Stimulated activated CD8-positive, alpha-beta memory T cell treated with anti-CD3 and anti-CD28 coated beads, Interleukin-15, amount 100 ng/mL, for 48 hours (primary cell): ENCODE measurements at places on chromosomes 11 and 22.

DNA sequence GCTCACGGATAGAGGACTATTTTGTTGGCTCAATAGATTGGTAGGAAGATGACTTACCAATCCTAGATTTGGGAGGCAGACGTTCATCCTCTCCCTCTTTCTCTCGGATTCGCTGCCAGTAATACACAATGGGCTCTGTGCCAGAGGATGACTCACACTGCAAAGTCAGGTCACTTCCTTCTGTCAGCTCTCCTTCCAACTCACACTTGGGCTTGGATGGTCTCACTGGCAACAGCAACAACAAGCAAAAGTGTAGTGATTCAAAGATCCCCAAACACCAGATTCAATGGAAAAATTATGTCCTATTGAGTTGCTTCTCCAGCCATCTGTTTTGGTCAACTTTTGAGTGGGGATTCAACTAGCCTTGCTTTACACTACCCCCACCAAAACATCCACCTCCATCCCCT is 21.7 kb upstream of the HSPA8 start:
- DNase-seq = no peak

DNA sequence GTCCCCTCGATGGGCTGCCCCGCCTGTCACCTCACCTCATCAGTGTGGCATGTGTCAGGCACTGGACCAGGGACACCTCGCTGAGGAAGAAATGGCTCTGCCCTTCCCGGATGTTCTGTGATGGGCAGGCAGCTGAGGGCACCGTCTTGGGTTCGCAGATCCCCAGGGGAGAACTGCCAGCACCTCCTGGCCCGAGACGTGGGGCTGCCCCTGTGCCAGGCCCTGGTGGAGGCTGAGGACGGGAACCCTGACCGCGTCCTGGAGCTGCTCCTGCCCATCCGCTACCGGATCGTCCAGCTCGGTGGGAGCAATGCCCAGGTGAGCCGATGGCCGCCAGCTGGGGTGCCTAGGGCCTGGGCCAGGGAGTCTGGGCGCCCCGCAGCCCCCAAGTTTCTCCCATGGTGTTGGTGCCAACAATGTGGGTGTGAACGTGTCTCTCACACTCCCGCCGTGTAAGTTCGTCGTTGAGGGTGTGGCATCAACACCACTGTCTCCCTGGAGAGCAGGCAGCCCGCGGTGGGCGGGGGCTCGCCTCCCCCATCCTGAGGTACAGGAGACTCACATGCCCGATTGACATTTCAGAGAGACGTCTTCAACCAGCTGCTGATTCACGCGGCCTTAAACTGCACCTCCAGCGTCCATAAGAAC is 7.3 kb upstream of the GTSE1 start:
- no peak for DNase-seq

DNA sequence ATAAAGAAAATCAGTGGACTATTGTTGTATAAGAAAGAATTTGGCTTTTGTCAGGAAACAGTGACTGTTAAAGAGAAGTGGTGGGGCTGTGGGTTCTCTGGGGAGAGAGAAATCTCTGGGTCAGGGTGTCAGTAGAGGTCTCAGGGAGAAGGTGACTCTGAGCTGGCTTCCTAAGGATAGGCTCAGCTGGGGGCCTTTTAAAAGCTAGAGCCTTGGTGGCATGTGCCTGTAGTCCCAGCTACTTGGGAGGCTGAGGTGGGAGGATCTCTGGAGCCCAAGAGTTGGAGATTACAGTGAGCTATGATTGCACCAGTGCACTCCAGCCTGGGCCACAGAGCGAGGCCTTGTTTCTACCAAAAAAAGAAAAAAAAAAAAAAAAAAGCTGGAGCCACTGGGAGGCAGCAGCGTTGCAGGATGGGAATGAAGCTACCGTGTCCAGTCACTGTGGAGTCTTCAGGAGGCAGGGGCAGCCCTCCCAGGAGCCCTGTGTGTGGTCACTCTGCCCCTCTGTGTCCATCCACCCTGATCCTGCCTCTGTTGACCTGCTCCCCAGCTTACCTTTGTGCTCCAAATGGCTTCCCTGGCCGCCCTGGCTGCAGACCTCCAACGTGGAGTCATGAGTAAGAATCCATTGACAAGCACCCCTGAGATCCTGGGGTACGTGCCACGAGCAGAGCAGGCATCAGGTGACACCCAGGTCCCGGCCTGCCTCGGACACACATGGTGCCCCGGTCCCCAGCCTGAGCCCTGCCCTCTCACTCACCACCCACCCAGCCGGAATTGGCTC is 5.4 kb upstream of the MIF start:
- DNase-seq = no peak

DNA sequence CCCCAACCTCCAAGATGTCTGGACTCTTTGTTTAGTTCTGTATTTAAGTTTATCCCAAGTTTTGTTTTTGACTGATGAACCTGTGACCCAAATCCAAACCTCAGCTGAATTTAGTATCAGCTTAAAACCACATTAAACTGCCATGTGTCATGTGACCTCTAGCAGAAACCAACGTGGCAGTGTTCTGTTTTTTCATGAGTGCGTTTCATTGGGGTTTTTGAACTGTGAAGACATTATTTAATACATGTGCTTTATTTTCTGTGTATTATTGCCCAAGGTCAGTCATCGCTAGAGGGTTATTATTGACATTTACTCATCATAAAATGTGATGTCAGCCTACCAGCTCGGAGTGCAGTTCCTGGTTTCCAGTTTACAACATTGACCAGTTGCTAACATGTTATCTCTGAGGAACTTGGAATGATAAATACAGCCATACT is 1.8 kb downstream of the TLCD5 start:
- DNase-seq = no peak

- DNase-seq = no peak
Observed at GRCh38 chr11:79296141-79296540, 144.7 kb downstream of the TENM4 start.

- DNase-seq = no peak
Observed at GRCh38 chr11:126904520-126904919, 96.0 kb downstream of the KIRREL3 start.

GRCh38 chr11:123191939-123192338 is 3.1 kb downstream of the CLMP start:
- DNase-seq = no peak

DNA sequence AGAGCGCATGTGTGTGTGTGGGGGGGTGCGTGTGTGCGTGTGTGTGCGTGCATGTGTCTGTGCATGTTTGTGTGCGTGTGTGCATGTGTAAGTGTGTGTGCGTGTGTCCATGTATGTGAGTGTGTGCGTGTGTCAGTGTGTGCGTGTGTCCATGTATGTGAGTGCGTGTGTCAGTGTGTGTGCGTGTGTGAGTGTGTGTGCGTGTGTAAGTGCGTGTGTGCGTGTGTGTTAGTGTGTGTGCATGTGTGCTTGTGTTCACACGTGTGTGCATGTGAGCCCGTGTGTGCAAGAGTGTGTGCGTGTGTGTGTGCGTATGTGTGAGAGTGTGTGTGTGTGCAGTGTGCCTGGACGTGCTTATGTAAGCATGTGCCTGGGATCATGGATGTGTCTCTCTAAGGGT is 14.7 kb upstream of the APOL6 start:
- DNase-seq = no peak

DNA sequence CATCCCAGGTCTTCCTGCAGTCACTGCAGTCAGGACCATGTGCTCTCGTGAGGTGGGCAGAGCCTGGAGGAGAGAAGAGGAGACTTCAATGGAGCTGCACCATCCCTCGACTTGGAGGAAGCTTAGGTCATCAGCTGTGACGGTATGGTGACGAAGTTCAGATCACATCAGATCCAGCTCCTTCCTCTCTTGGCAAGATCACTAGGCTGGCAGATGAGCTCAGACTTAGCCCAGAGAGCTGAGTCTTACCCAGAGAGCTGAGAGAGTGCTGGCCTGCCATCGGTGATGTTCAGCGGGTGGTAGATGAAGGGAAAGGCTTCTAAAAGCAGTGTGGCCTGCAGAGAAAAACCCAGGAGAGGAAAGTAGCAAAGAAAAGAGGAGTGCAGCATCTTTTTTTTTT is 1.8 kb upstream of the SLC15A3 start:
- DNase-seq = no peak

DNA sequence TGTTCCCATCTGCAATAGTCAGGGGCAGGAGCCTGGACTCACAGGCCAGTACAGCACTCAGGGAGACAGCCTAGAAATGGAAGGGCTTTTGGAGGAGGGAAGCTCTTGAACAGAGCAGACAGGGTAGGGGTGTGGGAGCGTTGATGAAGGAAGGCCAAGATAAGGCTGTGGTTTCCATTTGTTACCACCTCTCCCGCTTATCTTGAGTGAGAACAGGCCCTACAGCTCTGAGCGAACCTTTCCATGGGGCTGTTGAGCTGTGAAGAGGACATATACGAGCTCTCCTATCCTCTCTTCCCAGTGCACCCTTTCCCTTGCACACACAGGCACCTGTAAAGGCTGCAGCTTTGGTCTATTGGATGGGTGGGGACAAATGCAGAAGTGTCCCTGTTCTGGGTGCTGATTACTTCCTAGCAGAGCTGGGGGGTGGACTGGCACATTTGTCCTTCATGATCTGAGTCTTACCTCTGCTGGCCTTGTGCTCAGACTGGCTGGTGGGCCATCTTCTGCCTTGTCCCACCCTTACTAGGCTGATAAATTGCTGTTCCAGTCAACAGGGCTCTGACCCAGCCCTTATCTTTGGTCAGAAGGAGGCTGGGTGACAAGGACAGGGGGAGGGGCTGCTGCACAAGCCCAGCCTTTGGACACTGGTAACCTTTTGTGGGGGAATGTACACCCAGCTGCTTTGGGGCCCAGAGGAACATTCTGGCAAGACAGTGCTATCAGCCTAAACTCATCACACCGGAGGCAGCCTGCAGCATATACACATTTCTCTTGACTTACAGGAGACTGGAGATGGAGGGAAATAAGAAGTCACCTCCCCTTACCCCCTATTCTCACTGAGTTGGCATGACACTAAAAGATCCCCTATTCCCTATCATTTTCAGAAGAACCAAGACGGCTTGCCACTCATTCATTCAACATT is 80.1 kb upstream of the NNMT start:
- no peak for DNase-seq

GRCh38 chr22:42320443-42321416 is 50.3 kb upstream of the TCF20 start:
- no peak for DNase-seq

DNA sequence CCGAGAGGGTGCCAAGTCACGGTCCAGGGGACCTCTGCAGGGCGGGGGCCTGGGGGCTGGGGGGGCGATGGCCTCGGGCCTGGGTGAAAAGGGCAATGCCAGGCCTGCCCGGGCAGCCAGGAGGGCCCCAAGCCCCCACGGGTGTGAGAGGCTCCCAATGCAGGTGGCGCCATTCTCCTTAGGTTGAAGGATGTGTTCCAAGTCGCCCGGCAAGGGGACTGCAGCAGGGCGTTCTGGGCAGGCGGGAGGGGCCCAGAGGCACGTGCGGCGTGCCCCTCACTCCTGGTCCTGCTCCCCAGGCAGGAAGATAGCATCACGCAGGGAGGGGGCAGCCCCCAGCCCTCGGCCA is 730 bp upstream of the TNNI2 start:
- DNase-seq = no peak

- peak; percentile 38 for DNase-seq
Observed at GRCh38 chr22:21624120-21624879, 5.5 kb downstream of the YDJC start.

DNA sequence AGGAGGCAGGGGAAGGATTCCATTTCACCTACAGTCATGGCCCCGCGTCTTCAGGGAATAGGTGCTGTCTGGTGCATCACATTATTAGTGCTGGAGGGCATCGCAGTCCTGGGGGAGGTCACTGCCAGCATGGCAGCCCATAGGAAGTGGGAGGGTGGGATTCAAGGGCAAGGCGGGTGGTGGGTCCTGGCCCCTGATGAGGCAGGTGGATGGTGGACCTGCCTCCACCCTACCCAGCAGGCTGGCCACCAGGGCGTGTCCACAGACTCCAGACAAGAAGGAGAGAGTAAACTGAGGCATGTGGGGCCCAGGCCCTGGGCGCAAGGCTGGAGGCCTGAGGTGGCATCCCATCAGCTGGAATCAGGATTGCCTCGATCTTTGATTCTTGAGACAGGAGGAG is 53.3 kb downstream of the RTN4R start:
- DNase-seq = no peak
